ENCODE measurements at places on chromosomes 1 and 21. TPM values are rescaled to one million over a fixed set of nuclear protein-coding genes. Genes with fewer than 3 reads are reported as not detected.

- DNase-seq: peak; percentile 30
Observed at GRCh38 chr1:10794724-10795275, 1.6 kb downstream of the CASZ1 start.

GRCh38 chr1:201537891-201538611 is 876 bp upstream of the NAV1 start:
- DNase-seq: no peak

DNA sequence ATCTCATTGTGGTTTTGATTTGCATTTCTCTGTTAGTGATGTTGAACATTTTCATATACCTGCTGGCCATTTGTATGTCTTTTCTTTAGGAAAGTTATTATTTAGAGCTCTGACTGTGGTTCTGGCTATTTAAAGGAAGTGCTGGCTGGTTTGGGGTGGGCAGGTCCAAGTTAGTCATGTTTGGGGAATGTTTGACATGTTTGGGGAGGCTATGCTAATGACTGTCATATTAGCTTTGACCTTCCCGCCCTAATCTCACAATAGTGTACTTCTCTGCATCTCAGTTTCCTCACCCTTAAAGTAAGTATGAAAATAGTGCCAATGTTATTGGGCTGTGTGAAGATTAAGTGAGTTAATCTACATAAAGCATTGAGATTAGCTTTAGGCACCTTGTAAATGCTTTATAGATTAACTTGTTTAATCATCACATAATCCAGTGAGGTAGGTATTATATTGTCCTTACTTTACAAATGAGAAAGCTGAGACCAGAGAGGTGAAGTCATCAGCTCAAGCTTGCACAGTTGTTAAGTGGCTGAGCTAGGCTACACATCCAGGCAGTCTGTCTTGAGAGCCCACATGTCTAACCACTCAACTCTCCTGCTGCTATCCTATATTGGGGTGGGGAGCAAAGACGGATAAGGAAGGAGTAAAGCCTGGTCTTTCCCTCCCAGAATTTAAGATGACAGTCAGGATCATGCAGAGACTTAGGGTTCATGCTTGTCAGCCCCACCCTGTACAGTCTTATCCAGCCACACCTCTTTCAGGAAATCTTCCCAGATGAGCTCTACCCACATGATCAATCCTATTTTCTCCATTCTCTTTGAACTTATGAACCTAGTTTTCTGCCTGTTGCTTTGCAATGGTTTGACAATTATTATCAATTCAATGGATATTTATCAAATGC is 22.8 kb upstream of the CRNN start:
- peak; percentile 62 for DNase-seq

DNA sequence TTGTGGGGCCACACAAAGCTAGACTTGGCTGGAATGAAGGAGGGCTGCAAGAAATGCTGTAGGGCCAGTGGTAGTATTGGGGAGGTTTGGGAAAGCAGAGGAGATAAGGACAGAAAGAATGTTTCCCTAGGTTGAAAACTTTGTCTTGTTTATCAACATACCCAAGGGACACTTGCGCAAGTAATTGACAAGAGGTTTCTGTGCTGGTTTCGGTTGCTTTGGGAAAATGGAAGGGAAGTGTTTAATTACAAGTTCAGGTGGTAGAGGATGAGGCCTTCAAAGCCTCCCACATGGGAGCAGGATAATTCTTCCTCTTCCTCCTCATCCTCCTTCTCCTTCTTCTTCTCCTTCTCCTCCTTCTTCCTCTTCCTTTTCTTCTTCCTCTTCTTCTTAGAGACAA is 182.1 kb upstream of the LMO4 start:
- no peak for DNase-seq

DNA sequence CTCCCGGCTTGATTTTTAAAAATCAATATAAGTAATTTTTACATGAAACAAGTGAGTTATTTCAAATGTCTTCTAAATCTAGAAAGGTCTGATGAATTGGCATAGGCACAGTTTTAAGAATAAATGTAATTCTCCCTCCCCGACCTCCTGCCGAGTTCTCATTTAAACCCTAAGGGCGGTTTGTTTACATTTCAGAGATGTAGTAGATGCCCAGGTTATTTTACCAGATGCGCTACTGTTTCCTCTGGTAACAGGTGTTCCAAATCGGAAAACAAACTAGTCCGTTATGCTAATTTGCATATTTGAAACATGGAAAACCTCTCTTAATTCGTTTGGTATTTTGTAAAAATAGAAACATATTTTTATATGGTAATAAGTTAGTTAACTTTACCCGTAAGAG is 53.8 kb upstream of the CFAP126 start:
- no peak for DNase-seq

DNA sequence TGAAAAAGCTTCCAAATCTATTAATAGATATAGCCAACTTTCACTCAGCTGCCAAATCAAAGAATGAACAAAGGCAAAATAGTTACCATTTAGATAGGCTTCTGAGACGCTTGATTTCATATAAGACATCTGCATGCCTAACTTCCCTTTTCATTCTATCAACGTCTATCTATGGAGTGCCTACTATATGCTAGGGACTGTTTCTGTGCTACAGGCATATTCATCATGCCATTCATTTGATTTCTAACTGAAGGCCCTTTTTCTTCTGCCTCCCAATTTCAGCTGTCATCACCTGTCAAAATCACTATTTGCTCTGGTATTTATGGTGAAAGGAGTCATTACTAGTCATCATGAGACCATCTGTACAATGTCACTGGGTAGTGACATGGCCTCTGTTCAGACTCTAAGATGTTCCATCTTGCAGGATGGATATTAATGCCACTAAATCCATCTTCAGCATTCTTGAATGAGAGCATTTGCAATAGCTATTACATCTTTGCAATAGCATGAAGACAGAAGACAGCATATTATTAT is 4.3 kb upstream of the KRTAP13-1 start:
- no peak for DNase-seq

DNA sequence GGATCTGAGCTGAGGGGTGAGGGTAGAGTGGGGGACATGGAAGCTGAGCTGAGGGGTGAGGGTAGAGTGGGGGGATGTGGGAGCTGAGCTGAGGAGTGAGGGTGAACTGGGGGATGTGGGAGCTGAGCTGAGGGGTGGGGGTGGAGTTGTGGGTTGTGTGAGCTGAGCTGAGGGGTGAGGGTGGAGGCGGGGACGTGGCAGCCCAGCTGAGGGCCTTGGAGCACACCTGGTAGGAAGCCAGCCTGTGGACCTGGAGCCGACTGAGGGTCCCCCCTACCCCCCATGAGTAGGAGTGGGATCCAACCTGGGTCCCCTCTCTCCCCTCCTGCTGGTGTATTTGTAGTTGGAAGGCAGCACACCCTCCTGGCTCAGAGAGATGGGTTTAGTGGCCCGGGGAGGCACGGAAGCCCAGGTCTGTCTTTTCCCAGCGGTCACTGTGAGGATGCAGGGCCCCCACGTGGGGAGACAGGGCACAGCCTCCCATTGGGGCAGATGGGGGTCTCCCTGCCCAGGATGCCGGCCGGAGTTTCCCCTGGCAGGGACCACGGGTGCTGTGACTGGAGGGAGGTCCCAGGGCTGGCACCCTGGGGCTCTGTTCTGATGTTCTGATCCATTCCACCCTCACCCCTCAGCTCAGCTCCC is 13.2 kb upstream of the NPHP4 start:
- DNase-seq: no peak

DNA sequence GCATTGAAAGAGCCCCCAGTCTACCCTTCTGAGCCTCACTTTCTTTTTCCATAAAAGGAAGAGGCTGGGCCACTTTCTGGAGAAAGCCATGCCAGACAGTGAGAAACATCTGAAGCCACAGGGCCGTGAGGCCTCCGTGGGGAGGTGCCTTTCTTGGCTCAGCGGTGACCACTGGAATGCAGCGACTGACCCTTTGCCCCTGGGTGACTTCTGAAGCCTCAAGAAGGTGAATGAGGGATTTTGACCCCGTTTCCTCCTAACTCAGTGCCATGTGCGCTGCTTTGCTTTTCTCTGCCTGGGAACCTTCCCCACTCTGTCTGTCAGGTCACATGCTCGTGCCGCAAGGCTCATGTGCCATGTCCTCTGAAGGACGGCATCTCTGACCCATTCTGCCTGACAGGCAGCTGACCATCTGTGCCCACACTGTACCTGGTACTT is 44.7 kb upstream of the A3GALT2 start:
- DNase-seq: no peak

GRCh38 chr1:39268906-39269305 is 64.4 kb downstream of the MACF1 start:
- DNase-seq: peak; percentile 73

DNA sequence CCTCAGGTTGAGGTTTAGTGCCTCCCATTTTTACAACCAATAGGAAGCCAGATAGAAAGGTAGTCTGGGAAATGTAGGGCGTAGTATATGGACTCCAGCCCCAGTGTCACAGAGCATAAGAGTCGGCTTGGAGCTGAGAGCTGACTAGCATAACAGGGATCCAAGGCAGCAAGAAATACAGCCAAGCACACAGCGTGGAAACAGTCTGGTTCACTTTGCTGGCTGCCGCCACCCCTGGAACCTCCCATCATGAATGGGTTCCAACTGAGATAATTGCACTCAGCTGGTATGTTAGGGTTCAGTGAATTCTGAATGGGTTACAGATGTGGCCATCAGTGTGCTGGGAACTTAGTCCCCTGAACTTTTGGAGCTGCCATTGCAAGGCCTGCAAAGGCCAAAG is 76.7 kb upstream of the GPR88 start:
- no peak for DNase-seq

Gene ARHGEF10L
- 5.3 TPM for total RNA-seq

DNA sequence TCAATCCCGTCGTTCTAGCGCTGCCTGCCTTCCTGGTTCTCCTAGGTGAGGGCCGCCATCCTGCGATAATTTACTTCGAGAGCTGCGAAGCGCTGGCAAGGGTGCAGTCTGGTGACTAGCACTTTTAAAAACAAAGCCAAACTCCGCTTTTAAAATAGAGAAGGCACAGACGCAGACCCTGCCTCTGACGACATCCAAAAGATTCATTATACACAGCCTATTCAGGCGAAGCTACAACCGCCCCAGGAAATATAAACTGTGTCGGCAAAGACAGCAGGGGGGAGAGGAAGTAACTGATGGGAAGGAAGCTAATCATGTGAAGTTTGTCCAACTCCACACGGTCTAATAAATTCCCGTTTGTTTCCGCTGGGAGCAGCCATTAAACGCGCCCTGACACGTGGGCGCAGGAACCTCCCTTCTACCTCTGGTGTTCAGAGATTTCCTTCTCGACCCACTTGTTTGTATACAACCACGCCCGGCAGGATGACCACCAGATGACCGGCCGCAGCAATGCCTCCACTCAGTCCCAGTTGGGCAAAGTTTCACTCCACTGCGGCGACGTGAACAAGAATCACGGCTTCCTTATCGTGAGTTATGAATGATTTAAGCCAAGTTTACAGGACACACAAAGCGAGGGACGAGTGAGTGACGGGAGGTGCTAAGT is 1.3 kb downstream of the GNG12 start:
- peak; percentile 82 for DNase-seq

- no peak for DNase-seq
Observed at GRCh38 chr1:205217418-205217817, 5.9 kb upstream of the DSTYK start.

DNA sequence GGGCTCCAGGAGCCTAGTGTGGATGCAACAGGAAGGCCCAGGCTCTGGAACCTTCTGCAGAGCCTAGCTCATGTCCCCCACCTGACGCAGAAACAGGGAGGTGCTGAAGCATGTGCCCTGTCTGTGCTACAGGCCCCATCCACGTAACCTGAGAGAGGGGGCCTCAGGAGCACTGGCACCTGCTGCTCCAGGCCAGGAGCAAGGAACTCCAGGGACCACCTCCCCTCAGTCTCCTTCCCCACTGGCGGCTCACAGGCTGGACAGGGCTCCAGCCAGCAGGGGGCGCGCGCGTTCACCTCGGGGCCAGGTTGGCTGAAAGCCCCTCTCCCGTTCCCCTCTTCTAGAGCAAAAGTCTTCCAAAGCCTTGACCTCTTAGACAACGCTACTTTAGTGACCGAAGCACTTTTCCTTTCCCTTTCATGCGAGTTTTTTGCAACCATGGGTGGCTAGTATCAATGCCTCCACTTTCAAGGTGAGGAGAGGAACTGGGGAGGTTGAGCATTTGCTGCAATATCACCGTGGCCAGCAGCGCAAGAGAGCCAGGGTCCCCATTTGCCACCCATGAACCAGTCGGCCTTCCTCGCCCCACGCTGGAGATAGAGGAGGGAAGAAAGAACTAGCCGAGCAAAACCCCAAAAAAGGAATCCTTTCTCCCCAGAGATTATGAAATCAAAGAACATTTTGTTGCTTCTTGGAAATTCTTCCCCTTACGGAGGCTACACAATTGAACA is 52.4 kb upstream of the GPR157 start:
- peak; percentile 52 for DNase-seq

- no peak for DNase-seq
Observed at GRCh38 chr1:234879147-234880080, 249.2 kb downstream of the TOMM20 start.

GRCh38 chr1:31055953-31056352 is 9.6 kb downstream of the PUM1 start:
- no peak for DNase-seq

- no peak for DNase-seq
Observed at GRCh38 chr1:223870617-223871574, 25.1 kb upstream of the TP53BP2 start.

GRCh38 chr21:41316200-41317062 is at the start of gene FAM3B:
Gene FAM3B, plus strand, starts transcription at chr21:41316801. Its CDS starts 79 bp downstream, at chr21:41316880.
- DNase-seq: no peak

DNA sequence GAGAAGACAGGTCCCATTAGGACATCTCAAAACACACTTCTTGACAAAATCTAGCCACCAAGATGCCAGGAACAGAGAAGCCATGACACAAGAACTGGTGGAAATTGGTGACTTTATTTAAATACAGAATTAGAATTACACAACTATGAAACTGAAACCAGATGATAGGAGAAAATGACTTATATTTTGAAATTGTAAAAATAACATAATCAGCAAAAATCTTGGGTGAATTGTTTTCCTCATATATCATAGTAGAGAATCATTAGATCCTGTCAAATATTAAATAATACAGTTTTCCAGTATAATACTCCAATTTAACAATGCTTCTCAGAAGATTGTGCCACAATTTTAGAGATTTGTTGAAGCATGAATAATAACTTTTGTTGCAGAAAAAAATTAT is 81.5 kb upstream of the MROH9 start:
- DNase-seq: no peak

Gene C1QTNF12
- total RNA-seq: 8.8 TPM

DNA sequence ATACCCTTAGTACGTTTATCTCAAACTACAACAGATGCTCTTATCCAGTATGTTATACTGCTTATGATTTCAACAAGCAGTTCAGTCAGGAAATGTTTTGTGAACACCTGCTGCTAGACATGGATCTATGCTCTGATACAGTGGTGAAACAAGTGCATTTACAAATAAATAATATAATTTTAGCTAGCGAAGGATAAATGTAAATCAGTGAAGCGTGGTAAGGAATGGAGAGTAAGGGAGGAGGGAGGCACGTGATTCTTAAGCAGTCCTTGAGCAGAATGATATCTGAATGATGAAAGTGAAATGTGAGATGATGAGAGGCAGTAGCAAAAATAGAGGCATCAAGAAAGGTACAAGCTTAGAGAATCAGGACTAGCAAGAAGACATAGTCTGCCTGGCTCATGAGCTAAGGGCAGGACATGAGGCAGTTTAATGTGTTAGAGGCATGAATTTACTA is 6.3 kb downstream of the TSNAX start:
- DNase-seq: no peak

Gene NECTIN4
- 7.2 TPM for total RNA-seq

All from mammary epithelial cell (primary cell).